Cardiac fibroblast (primary cell): ENCODE measurements at places on chromosomes 5 and 9.

DNA sequence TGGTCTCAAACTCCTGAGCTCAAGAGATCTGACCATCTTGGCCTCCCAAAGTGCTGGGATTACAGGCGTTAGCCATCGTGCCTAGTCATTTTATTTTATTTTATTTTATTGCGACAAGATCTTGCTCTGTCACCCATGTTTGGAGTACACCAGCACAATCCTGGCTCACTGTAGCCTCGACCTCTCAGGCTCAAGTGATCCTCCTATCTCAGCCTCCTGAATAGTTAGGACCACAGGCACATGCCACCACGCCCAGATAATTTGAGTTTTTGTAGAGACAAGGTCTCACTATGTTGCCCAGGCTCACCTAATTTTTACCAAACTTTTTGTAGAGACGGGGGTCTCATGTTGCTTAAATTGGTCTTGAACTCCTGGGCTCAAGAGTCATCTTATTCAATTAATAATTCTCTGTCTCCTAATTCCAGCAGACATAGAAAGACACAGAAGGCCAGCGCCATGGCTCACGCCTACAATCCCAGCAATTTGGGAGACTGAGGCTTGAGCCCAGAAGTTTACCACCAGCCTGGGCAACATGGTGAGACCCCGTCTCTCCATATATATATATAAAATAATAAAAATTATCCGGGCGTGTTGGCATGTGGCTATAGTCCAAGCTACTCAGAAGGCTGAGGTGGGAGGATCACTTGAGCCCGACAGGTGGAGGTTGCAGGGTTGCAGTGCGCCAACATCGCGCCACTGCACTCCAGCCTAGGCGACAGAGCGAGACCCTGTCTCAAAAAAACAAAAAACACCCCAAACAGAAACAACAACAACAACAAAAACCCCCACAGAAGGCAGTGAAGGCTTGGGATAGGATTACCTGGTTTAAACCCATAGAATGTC, 1.0 kb upstream of the UBAP1 start:
- no peak for DNase-seq

DNA sequence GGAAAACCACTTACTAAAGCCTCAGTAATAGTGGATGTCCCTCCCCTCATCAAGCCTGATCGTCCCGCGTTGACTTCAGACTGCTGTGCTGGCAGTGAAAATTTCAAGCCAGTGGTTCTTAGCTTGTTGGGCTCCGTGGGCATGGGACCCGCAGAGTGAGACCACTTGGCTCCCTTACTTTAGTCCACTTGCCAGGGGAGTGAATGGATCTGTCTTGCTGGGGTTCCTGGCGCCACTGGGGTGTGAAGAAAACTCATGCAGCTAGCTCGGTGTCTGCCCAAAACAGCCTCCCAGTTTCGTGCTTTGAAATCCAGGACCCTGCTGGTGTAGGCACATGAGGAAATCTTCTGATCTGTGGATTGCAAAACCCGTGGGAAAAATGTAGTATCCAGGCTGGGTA, 480.0 kb upstream of the IZUMO3 start:
- no peak for DNase-seq

DNA sequence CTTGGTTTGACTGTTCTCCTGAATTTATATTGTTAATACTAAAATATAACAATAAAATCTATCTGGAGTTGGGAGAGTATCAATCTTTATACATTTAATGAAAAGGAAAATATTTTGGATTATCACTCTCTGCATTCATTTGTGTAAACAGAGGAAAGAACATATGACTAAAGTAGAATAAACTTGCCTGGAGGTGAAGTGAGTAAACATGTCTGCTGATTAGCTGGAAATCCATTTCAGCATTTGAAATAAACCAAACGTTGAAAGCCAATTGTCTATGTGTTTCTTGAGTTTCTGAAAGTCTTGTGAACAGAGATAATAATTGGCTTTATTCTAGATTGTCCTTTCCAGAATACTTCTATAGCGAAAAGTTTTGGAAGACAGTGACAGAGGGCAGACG, 776.2 kb downstream of the SEMA5A start:
- no peak for DNase-seq

GRCh38 chr9:3962971-3963642, 336.8 kb downstream of the GLIS3 start:
- peak; percentile 81 for DNase-seq

- no peak for DNase-seq
These were observed 2277.6 kb downstream of the MAT2B start for GRCh38 chr5:165783024-165783423.

GRCh38 chr5:130067364-130067763, 163.1 kb downstream of the CHSY3 start:
- DNase-seq = no peak

- no peak for DNase-seq
These were observed 22.2 kb downstream of the TNFSF8 start for GRCh38 chr9:114908104-114908622.

DNA sequence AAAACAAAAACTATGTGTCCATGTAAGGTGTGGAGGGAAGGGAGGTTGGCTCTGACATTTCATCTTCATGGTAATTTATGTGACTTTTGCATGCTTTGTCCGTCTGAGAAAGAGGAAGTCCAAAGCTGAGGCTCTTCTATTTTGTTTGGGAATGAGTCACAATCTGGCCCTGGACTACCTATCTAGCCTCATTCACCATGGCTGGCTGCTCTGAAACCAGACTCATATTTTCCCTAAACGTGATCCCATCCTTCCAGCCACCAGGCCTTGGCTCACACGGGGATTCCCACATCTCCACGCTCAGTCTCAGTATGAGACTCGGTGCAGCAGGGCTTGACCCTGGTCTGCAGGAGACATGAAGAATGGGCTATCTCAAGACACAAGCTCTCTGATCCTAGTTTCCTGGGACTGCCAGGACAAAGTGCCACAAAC, 672.8 kb downstream of the ACTL7B start:
- DNase-seq = peak; percentile 67

DNA sequence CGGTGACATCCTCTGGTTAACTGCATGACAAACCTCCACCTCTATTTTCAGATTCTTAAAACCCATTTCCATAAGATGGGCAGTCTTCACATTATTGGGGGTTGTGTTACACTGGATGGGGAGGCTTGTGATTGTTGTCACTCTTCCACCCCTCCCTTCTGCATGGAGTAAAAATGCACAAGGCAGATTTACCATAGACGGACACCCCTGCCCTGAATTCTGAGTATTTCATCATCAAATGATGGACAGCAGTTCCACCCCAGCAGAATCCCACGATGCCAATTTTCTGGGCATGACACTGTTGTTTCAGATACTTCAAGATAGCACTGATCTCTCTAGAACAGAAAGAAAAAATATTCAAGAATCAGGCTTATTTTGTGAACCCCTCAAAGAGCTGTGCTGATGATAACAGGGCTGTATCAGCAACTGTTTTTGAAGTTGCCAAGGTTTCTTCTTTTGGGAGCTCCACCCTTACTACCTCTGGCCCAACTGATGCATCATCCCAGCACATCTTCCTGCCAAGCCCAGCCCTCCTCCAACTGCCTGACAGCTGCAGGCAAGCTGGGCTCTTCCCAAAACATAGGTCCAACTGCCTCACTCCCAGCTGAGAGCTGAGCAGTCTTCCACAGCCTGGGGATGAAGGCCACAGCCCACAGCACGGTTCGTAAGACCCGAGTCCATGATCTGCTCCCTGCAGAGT, 21.4 kb downstream of the CMBL start:
- DNase-seq = no peak

DNA sequence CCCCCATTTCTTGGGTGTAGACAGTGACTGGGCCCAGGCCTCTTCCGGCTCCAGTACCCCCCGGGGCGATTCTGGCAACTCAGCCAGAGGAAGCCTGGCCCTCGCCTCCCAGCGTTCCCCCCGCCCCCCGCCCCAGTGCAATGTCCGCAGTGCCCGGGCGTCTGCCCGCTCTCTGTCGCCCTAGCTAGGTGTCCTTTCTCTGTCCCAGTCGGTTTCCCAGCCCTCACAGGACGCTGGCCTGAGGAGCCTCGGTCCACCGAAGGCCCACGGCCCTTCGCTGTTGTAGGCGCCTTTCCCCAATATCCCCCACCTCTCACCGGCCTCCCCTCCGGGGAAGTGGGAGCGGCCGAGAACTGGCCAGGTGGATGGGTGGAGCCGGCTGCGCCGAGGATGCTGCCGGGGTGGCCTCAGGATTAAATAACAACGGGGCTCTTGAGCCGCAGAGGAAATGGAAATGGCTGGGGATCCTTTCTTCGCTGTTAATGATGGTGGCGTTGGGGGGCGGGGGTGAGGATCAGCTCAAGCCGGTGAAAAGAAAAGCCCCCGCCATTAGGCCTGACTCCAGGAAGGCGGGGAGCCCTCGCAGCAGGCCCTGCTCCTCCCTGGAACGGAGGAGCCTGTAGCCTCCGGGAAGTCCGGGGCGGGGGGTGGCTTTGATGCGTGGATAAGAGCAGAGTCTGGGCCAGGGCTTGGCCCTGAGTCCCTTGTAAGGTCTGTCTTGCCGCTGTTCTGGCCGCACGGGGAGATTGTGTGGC, 1.1 kb upstream of the SPRY4 start:
- DNase-seq = peak; percentile 94

GRCh38 chr5:92906798-92907376, 674.1 kb downstream of the NR2F1-AS1 start:
- no peak for DNase-seq

- DNase-seq = peak; percentile 24
These were observed 43.8 kb downstream of the NDFIP1 start for GRCh38 chr5:142152384-142152732.

- DNase-seq = no peak
These were observed 117.2 kb downstream of the TRPM3 start for GRCh38 chr9:71004196-71004595.

GRCh38 chr9:125878164-125878631, 131.0 kb downstream of the PBX3 start:
- DNase-seq = no peak

DNA sequence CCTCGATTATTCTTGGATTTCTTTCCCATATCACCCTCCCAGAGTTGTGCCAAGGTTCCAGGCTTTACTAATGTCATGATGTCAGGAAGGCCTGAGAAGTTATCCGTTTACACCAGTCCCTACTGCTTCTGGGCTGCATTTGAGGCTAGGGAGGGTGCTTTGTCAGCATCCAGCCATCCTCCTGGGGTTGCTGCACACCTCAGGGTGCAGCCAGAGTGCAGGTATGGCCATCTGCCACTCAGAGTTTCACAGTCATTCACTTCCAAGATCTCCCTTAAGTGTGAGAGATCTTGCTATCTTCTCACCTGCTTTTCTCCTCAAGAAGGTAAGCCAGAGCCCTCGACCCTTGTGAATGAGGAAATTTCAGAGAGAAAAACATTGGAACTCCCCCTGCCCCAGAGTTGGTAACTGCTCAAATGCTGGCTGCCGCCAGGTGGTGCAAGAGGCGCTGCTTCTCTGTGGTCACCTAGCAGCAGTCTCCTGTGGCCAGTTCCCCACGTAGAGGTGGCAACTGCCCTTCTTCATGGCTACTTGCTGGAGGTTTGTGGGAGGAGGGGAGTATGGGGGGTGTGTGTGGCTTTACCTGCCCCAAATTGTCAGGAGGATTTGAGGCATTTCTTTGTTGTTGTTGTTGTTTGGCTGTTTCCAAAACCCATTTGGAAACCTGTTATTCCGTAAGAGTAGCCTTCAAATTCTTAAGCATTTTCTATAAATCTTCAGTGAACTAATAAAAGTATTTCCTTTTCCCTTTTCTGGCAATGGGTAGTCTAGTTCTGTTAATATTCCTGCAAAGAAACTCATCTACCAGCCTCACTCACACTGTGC, 259.6 kb upstream of the DMRT1 start:
- DNase-seq = no peak

DNA sequence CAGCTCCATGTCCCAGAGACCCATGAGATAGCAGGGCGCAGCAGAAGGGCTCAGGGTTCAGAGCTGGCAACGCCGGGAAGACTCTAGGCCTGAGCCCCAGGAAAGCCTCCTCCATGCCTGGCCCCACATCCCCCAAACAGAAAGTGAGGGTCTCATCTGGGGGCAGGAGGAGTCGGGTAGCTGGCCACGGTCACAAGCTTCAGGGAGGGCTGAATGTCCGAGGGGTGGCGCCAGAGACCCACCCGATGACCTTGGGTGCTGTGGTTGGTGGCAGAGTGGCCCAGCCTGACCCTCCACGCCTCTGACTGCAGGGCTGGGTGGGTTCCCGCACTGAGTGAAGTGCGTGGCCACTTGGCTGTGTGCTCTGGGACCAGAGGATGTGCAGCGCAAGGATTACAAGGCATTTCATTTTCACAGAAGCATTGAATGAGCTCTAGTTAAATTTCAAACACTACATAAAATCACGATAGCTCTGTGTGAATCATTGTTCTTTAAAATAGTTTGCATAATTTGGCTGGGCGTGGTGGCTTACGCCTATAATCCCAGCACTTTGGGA, 3.0 kb downstream of the C8G start:
- peak; percentile 49 for DNase-seq
